Activated CD8-positive, alpha-beta T cell treated with anti-CD3 and anti-CD28 coated beads for 36 hours (primary cell): ENCODE measurements at places on chromosomes 1 and 21.

- H3K27ac ChIP-seq: no peak overlapping the region
- peaks cover 4% of the 10 kb centered on the region for H3K27me3 ChIP-seq
- H3K4me3 ChIP-seq: no peak overlapping the region
- no peaks in the 10 kb centered on the region for H3K4me1 ChIP-seq
- H3K36me3 ChIP-seq: no peaks in the 10 kb centered on the region
Measured at GRCh38 chr1:87830432-87830978, 501.8 kb downstream of the LMO4 start.

GRCh38 chr1:245365095-245366020, 210.6 kb downstream of the KIF26B start:
- no peak overlapping the region for H3K27ac ChIP-seq
- no peaks in the 10 kb centered on the region for H3K36me3 ChIP-seq
- no peak overlapping the region for H3K4me3 ChIP-seq

DNA sequence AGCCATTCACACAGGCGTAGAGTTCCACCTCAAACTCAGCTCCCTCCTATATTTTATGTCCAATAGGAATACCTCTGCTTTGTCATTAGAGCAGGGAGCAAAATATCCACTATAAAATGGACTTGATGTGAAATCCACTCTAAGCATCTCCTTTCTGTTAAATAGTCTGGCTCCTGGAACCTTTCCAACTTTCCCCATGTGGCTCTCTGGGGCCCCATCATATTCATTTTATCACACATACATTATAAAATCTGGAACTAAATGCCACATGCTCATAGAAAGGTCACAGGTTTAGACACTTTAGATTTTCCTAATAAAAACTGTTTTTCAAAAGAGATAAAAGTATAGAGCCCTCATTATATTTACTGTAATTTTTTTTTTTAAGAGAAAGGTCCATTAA, 82.1 kb downstream of the PTPN14 start:
- peaks cover 12% of the 10 kb centered on the region for H3K27me3 ChIP-seq
- peaks cover 6% of the 10 kb centered on the region for H3K4me1 ChIP-seq
- H3K4me3 ChIP-seq: no peak overlapping the region
- H3K27ac ChIP-seq: no peak overlapping the region
- H3K36me3 ChIP-seq: no peaks in the 10 kb centered on the region

- no peaks in the 10 kb centered on the region for H3K27me3 ChIP-seq
- no peak for DNase-seq
- H3K36me3 ChIP-seq: peaks cover 26% of the 10 kb centered on the region
- H3K27ac ChIP-seq: no peak overlapping the region
- no peak overlapping the region for H3K4me3 ChIP-seq
Measured at GRCh38 chr21:32306021-32306780, 7.5 kb downstream of the MRAP start.

DNA sequence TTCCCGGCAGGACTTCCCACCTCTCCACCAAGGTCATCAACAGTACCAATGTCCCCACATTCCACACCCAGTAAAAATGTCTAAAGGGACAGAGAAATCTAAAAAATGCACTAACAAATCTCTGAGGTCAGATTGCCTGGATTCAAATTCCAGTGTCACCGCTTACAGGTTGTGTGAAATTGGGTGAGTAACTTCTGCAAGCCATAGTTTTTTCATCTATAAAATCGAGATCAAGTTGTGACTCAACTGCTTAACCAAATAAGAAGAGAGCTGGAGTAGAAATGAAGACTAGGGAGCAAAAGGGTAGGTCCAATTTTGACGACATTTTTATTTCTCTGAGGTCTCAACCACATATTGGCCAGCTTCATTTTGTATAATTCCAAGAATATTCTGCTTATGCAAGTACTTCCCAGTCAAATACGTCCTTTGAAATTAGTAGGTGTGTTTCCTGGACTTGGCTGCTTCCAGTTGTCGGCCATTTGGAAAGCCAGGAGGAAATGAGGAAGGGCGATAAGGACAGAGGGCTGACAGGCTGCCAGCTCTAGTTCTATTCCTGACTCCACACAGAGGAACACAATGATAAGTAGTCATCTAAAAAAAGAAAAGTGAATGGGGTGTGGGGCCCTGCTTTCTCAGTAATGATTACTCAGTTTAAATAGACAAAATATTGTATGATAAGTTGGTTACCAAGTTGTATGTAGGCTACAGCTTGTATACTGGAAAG, 57.7 kb upstream of the ZC3H11B start:
- no peak overlapping the region for H3K4me3 ChIP-seq
- H3K36me3 ChIP-seq: no peaks in the 10 kb centered on the region
- no peak for DNase-seq
- no peak overlapping the region for H3K27ac ChIP-seq
- H3K27me3 ChIP-seq: no peaks in the 10 kb centered on the region

DNA sequence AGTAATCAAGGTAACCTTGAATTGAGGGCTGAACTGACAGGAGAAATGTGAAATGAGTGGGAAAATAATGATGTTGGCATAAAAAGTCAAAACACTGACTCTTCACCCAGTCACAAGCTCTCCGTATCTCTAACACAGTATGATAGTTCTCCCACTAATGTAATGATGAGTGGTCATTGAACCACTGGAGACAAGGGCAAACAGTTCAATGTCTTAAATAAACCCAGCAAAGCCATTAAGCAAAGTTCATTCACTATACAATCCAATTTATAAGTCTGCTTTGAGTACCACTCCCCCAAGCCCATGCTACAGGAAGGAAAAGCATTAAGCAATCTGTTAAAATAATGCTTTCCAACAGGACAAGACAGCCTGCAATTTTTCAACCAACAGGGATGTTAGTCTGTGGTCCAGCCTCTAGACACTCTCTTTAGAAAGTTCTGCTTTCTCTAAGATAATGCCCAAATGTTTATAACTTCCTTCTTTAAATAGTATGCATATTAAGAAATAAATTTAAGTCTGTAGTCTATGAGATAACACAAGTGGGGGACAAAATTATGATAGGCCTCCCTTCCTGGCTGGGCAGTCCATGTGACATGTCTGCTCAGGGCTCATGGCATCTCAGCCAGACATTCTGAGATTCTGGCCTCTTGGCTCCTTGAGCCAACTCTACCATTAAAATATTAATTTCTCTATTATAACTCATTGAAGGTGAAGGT, 25.5 kb upstream of the DDAH1 start:
- no peaks in the 10 kb centered on the region for H3K36me3 ChIP-seq
- H3K4me1 ChIP-seq: no peaks in the 10 kb centered on the region
- H3K27ac ChIP-seq: no peak overlapping the region
- DNase-seq: no peak
- no peak overlapping the region for H3K4me3 ChIP-seq
- H3K27me3 ChIP-seq: peaks cover 14% of the 10 kb centered on the region

DNA sequence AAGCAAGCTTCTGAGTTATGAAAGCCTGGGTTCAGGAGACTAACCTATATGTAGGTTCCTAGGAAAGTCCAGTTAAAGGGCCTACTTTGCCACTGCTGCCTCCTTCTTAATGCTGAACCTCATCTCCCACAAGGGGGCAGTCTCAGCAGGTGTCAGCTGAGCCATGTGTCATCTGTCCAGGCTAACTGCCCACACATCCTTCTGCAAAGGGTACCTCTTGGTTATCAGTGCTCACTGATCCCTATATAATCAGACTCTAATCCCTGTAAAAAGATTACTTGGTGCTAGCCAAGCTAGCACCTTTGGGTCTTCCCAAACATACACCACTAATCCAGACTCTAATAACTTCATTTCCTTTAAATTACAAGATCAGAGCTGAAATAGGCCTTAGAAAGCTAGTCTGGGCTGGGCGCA, 9.0 kb downstream of the PRDX1 start:
- peaks cover 19% of the 10 kb centered on the region for H3K4me1 ChIP-seq
- H3K27ac ChIP-seq: peak overlapping the region; percentile 45
- DNase-seq: peak; percentile 83
- no peaks in the 10 kb centered on the region for H3K27me3 ChIP-seq
- no peak overlapping the region for H3K4me3 ChIP-seq

DNA sequence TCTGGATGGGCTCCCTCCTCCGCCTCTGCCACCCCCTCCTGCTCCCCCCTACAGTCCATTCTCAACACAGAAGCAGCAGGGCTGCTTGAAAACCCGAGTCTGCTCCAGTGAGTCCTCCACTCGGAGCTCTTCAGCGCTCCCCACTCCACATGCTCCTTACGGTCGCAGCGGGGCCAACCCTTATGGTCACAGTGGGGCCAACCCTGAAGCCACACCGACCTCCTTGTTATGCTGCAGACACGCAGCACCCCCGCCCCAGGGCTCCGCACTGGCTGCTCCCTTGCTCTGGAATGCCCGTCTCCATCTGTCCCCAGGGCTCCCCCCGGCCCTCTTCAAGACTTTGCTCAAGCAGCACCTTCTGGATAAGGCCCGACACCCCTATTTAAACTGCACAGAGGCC, 22.6 kb downstream of the GPR157 start:
- H3K27ac ChIP-seq: no peak overlapping the region
- no peaks in the 10 kb centered on the region for H3K4me1 ChIP-seq
- no peaks in the 10 kb centered on the region for H3K36me3 ChIP-seq
- DNase-seq: no peak
- no peaks in the 10 kb centered on the region for H3K27me3 ChIP-seq

DNA sequence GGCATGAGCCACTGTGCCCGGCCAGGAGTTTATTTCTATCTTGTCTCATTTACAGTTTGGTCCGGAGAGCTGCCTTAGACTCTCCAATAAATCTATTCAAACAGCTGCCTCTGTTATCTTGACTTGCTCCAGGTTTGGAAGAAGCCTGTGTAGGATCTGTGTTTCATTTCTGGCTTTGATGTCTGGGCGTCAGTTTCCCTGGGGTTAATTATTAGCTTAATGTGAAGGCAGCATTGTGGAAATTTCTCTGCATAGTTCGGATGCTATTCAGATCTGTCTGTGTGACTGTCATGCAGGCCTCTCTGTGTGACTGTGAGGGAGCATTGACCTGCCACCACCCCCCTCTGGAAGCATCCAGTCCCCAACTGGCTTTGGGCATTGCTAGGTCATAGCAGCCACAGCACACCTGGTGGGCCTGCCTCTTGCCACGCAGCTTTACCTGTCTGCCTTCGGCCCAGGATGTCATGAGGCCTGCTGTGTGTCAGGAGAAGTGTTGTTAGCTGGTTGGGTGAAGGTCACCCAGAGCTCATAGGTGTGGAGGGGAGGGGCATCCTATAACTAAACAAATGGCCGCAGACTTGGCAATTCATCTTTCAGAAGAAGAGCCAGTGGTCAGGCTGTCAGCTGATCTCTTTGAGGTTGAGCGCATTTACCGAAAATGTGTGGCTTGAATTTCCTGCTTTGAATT, 9.8 kb downstream of the IFNGR2 start:
- H3K4me1 ChIP-seq: peaks cover 30% of the 10 kb centered on the region
- no peaks in the 10 kb centered on the region for H3K27me3 ChIP-seq
- DNase-seq: peak; percentile 19
- peaks cover 6% of the 10 kb centered on the region for H3K36me3 ChIP-seq

DNA sequence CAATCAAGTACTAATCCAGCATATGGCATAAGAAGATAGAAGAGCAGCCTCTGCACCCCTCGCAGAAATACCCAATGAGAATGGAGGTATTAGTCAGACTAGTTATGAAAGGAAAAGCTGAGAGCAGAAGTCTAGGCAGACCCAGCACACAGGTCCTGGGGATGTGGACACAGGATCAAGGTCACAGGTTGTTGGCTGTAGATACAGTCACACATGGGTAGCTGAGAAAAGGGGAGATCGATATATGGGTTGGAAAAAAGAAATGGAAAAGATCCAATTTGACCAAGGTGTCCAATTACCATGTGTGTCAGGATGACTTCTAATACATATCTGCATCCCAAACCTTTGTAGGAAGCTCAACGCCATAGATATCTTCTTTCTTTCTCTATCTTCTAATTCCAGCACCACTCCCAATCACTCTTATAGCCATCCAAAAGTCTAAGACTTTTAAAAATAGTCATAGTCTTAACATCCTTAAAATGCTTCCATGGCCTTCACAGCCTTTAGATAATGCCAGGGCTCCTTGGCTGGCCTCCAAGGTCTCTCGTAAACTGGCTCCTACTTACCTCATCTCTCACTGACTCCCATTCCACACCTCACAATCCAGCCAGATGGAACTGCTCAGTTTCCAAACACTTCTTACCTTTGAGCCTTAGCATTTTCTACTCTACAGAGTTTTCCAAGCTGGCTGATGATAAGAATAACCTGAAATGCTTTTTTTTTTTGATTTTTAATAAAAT, 8.3 kb upstream of the ZC3H11B start:
- H3K4me3 ChIP-seq: no peak overlapping the region
- no peak overlapping the region for H3K27ac ChIP-seq
- H3K4me1 ChIP-seq: no peaks in the 10 kb centered on the region
- no peak for DNase-seq
- H3K36me3 ChIP-seq: no peaks in the 10 kb centered on the region

- DNase-seq: no peak
- H3K36me3 ChIP-seq: peaks cover 49% of the 10 kb centered on the region
- H3K27ac ChIP-seq: peak overlapping the region; percentile 31
- H3K4me1 ChIP-seq: peaks cover 57% of the 10 kb centered on the region
Measured at GRCh38 chr1:30982937-30983336, 74.4 kb upstream of the SDC3 start.

DNA sequence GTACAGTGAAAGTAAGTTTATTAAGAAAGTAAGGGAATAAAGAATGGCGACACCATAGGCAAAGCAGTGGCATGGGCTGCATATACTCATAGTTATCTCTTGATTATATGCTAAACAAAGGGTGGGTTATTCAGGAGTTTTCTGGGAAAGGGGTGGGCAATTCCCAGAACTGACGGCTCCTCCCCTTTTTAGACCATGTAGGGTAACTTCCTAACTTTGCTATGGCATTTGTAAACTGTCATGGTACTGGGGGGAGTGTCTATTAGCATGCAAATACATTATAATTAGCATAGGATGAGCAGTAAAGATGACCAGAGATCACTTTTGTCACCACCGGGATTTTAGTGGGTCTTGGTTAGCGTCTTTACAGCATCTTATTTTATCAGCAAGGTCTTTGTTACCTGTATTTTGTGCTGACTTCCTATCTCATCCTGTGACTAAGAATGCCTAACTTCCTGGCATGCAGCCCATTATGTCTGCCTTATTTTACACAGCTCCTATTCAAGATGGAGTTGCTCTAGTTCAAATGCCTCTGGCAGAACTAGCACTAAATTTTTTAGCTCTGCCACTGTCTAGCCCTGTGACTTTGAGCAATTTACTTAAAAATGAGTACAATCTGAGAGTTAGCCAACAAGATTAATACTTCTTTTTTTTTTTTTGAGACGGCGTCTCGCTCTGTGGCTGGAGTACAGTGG, 110.3 kb upstream of the PALMD start:
- DNase-seq: no peak
- H3K4me3 ChIP-seq: no peak overlapping the region
- no peaks in the 10 kb centered on the region for H3K4me1 ChIP-seq
- peaks cover 2% of the 10 kb centered on the region for H3K27me3 ChIP-seq
- no peaks in the 10 kb centered on the region for H3K36me3 ChIP-seq
- H3K27ac ChIP-seq: no peak overlapping the region

DNA sequence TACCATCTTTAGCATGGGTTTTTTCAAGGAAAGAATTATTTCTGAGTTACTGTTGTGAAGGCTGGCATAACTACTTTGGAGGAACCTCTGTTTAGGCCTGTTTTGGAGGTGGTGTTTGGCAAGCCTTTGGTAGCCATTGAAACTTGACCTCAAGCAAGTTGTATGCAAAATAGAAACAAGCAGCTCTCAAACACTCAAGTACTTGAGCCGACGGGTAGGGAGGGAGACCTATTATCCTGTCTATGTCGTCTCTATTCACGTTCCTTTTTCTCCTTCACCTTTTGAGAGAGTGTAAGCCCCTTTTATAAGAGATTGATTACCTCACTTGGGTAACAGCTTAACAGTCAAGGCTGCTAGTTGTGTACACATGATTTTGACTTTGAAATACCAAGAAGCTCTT, 878.3 kb upstream of the CXADR start:
- no peaks in the 10 kb centered on the region for H3K4me1 ChIP-seq
- no peaks in the 10 kb centered on the region for H3K27me3 ChIP-seq
- H3K36me3 ChIP-seq: no peaks in the 10 kb centered on the region
- H3K27ac ChIP-seq: no peak overlapping the region

- H3K27ac ChIP-seq: no peak overlapping the region
- peaks cover 5% of the 10 kb centered on the region for H3K27me3 ChIP-seq
- no peaks in the 10 kb centered on the region for H3K36me3 ChIP-seq
- no peak for DNase-seq
- no peak overlapping the region for H3K4me3 ChIP-seq
Measured at GRCh38 chr1:204003536-204003935, 69.4 kb upstream of the SOX13 start.
